ENCODE measurements at places on chromosomes 6 and 20.

DNA sequence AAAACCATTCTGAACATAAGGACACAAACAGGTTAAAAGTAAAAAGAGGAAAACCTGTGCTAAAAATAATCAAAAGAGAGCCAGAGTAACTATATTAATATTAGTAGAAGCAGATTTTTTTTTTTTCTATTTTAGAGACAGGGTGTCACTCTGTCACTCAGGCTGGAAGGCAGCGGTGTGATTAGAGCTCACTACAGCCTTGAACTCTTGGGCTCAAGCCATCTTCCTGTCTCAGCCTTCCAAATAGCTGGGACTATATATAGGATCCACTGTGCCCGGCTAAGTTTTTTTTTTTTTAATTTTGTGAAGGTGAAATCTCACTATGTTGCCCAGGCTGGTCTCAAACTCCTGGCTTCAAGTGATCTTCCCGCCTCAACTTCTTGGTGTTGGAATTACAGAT is 33.4 kb upstream of the PLN start:
- DNase-seq = no peak

DNA sequence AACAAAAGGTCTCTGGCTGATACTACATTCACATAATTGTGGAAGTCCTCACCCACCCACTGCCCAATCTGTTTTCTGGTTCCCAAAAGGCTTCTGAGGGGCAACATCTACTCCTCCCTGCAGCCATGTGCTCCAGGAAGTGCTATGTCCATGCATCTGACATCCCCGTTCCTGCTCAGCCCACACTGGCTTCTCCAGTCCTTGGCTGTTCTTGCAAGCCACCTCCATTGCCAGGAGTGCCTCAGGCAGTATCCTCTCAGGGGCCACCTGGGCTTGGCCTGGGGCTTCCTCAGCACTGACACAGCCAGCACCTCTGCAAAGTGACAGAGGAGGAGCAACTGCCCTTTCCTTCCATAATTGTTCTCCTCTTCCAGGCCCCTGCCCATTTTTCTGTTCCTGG is 18.3 kb downstream of the ARHGAP18 start:
- no peak for DNase-seq

DNA sequence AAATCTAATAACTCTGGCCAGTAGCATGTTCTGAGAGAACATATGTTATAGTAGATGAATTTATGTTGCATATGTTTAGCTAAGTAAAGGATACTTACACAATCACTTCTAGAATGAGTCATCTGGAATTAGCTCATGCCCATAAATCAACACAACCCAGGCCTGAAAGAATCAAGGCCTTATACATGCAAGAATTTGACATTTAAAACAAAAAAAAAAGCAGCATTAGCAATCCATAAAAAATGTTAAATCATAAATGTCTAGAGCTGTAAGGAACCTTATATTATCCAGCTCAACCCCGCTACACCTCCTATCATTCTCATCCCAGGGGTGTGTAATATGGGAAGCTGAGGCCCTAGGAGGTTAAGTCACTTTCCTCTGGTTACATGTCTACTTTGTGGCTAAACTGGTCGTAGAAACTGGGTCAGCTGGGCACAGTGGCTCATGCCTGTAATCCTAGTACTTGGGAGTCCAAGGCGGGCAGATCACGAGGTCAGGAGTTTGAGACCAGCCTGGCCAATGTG is 105.2 kb upstream of the CARMIL1 start:
- no peak for DNase-seq

- no peak for DNase-seq
Measured at GRCh38 chr6:94217836-94218235, 798.5 kb upstream of the EPHA7 start.

GRCh38 chr20:19996917-19997316 is 20.2 kb upstream of the NAA20 start:
- DNase-seq = peak; percentile 72

GRCh38 chr6:170135821-170136471 is 154.9 kb downstream of the DLL1 start:
- DNase-seq = no peak

Data from Ammon's horn (tissue), 1 donor.